ENCODE measurements at places on chromosomes 2 and 18. TPM values are rescaled to one million over a fixed set of nuclear protein-coding genes. Genes with fewer than 3 reads are reported as not detected.

Gene EIF4E2
- total RNA-seq: 44.2 TPM

Gene IL36RN
- not detected for total RNA-seq

DNA sequence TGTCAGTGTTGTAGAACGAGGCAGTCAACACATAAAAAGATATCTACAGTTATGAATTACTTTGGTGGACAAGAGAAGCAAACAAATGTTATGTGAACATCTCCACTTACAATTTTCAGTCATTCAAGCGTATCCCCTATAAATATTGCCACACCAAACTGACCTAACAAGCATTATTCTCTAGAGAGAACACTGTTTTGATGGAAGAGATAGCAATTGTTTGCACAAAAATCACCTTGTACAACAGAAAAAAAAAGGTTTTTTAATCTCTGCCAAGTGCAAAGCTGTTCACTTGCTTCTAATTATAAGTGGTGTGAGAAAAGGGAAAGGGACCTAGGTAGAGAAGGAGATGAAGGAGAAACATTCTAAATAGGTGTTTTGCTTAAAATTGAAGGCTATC lies 33.8 kb downstream of the PID1 start:
- no peak overlapping the region for H3K27ac ChIP-seq
- DNase-seq: no peak
- no peaks in the 10 kb centered on the region for H3K36me3 ChIP-seq
- no peaks in the 10 kb centered on the region for H3K27me3 ChIP-seq

DNA sequence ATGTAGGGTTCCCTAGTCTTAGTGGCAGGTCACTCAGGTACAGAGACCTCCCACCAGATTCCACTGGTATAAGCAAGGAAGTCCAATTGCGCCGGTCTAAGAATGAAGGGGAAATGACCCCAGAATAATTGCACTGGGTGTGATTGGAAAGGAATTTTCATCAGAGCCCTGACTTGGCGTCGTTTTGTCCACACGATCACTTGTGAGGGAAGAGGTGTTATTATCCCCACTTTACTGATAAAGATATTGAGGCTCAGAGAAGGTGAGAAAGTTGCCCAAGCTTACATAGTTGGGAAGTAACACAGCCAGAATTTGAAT lies 61.5 kb downstream of the CIB4 start:
- peaks cover 85% of the 10 kb centered on the region for H3K27me3 ChIP-seq
- no peak overlapping the region for H3K27ac ChIP-seq
- no peak for DNase-seq
- no peaks in the 10 kb centered on the region for H3K4me1 ChIP-seq
- H3K36me3 ChIP-seq: no peaks in the 10 kb centered on the region
- no peak overlapping the region for H3K4me3 ChIP-seq

- H3K4me1 ChIP-seq: no peaks in the 10 kb centered on the region
- H3K27ac ChIP-seq: no peak overlapping the region
- H3K27me3 ChIP-seq: no peaks in the 10 kb centered on the region
- DNase-seq: no peak
- peaks cover 98% of the 10 kb centered on the region for H3K36me3 ChIP-seq
Measured at GRCh38 chr18:36155851-36156757, 26.4 kb downstream of the ELP2 start.

- no peaks in the 10 kb centered on the region for H3K36me3 ChIP-seq
- no peaks in the 10 kb centered on the region for H3K4me1 ChIP-seq
- peaks cover 67% of the 10 kb centered on the region for H3K27me3 ChIP-seq
- DNase-seq: no peak
Measured at GRCh38 chr2:238882082-238882755, 34.3 kb downstream of the TWIST2 start.

Data from left ventricle myocardium inferior (tissue), 1 donor.